ENCODE measurements at places on chromosomes 2 and 18.

GRCh38 chr2:92073036-92073814 is 2798.0 kb upstream of the TEKT4 start:
- peak; percentile 60 for DNase-seq

DNA sequence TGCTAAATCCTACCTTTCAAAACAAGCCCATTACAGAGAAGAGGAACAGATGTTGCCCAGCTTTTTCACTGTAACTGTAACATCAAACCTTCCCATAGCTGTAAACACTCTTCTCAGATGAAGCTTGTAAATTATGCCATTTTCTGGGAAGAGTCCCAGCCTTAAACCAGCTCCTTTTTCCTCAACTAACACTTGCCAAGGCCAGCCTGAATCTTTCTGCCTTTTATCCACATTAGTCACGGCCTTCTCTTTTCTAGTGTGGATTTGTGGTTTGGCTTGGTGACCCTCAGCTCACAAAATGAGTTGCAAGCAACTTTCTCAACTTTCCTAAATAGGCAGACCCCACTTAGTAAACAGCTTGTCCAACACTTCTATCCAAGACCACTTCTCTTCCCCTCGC is 90.2 kb downstream of the CABLES1 start:
- no peak for DNase-seq

- no peak for DNase-seq
These were observed 27.6 kb downstream of the THNSL2 start for GRCh38 chr2:88197732-88198131.

- no peak for DNase-seq
These were observed 823.6 kb downstream of the GALR1 start for GRCh38 chr18:78073275-78073674.

- no peak for DNase-seq
These were observed 299 bp downstream of the FABP1 start for GRCh38 chr2:88127638-88127887.

DNA sequence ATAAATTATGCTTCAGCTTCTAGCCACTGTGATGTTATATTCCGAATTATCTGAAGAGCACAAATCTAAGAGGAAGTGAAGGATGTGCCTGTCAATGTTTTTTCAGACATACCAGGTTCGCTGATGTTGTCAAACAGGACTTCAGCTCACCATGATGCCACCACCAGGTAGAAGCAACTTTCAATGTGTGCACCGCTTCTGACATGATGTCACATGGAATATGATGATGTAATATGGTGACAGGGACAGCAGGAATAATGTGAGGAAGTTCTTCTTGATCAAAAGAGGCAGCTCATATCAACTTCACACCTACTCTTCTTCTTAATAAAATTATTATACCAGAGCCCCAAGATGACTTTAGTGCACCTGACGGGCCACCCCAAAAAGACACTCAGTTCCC is 893.2 kb downstream of the BCL11A start:
- DNase-seq, result no peak

DNA sequence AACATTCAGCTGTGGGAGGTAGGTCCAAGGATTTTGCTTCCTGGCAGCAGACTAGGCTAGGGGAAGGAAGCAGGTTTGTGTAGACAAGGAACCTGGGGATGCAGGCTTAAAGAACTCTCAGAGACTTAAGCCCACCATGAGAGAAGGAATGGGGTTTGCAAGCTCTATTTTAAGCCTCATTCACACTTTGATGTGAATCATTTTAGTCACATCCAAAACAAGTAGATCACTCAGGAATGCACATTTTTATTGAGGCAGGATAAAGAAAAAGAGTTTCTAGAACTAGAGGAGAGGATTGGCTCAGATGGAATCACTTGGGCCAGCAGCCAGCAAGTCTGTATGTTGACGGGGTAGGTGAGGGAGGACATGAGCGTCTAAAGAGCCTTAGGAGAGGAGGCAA is 3.3 kb upstream of the NAPG start:
- no peak for DNase-seq

GRCh38 chr2:235545339-235546150 is 51.7 kb downstream of the AGAP1 start:
- no peak for DNase-seq

- no peak for DNase-seq
These were observed 156.7 kb downstream of the MBD5 start for GRCh38 chr2:148177559-148177958.

DNA sequence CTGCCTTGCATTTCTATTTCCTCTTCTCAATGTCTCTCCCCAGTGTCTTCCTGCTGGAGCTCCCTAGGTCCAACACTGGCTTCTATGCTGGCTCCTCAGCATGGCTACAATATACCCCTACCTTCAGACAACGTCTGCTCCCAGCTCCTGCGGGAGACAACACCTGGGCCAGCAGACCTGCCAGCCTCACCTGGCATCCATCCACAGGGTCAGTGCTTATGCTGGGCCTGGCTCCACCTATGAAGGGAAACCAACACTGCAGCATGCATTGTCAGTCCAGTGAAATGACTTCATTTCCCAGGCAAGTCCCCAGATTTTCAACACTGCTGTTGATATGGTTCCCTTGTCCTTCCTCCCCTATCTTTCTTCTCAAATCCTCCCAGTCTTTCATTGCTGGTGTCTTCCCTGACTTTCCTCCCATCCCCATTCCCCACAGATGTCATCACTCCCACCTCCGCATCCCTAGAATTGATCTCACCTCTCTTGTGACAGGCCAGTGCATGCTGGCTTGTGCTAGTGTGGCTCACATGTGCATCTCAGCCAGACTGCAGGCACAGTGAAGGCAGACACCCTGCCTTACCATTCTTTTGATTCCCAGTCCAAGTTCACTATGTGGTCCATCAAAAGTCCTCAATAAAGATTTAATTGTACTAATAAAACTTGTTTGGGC is 98.0 kb downstream of the MYO5B start:
- no peak for DNase-seq

GRCh38 chr2:145597006-145597405 is 1077.1 kb upstream of the ZEB2 start:
- no peak for DNase-seq

GRCh38 chr18:77087393-77088141 is 45.0 kb downstream of the MBP start:
- peak; percentile 88 for DNase-seq

- DNase-seq, result no peak
These were observed 17.7 kb upstream of the SIX2 start for GRCh38 chr2:45026924-45027450.

GRCh38 chr2:24334245-24334633 is 26.1 kb downstream of the ITSN2 start:
- no peak for DNase-seq

DNA sequence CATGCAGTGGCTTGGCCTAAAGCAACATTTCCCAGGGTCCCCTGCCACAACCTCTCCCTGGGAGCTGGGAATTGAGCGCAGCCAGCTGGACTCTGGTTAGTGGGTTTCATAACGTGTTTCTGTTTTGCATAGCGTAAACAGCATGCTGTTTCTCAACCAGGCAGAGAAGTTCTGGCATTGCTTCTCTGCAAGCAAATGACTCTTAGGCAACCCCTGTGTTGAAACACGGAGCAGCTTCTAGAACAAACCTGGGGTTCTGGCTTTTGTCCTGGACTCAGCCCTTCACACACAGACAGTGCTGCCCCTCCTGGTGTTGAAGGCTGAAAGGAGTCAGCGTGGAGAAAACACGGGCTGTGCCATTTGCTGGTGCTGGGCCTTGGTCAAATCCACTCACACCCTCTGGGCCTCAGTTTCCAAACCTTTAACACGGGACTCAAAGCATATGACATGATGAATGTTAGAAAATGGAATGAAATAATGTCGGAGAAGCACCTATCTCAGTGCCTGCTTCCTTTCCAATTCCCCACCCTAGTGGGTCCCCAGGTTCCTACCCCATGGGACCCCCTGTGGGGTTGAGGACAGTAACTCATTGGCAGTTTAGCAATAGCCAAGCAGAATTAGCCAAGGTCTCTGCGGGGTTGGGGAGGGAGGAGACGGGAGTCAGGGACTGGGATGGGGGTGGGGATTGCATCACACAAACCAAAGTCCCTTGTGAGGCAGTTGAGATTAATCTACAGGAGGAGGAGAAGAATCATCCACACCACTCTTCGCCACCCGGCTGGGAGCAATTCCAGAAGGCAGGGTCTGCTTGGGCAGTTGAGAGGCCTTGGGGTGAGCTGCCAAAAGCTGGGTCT is 30.2 kb upstream of the IL1R2 start:
- DNase-seq, result peak; percentile 94

GRCh38 chr18:28494151-28494550 is 317.2 kb upstream of the CDH2 start:
- DNase-seq, result no peak

DNA sequence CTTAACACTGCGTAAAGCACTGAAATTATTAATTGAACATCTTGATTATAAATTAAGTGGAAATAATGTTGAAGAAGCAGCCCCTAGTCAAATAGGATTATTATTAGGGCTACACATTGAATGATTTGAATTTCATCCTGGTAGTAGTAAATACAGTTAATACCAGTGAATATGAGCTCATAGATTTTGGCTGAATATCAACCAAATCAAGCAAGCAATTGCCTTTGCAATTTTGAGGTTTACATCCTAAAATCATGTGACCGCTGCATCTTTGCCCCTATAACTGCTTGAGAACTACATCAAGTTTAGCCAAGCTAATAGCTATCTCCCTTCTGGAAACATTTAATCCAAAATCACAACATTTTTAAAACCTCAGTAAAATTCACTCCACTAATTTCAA is 801.2 kb upstream of the PIK3C3 start:
- DNase-seq, result no peak

DNA sequence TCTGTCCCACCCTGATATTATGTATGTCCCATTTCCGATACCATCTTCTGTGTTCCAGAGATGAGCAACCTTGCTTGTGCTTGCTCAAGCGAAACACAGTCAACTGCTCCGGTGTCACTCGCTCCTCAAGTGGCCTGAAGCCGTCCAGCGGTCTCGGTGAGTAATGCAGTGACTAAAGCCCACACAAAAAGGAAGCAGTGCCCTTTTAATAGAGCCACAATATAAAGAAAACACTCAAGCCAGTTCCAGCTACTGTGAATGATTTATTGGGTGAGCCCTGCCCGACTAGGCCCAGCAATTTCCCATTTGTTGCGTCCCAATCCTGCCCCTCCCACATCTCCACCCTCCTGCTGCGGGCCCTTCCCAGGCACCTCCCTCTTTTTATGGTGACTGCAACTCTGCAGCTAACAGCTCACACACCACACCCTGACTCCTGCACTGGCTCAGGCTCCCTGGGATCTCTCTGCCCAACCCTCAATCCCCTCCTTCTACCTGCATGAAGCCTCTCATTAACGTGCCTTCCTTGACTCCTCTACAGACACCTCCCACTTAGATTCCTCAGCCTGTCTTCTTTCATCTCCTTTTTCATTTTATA is 44.2 kb upstream of the DSC1 start:
- DNase-seq, result peak; percentile 80

DNA sequence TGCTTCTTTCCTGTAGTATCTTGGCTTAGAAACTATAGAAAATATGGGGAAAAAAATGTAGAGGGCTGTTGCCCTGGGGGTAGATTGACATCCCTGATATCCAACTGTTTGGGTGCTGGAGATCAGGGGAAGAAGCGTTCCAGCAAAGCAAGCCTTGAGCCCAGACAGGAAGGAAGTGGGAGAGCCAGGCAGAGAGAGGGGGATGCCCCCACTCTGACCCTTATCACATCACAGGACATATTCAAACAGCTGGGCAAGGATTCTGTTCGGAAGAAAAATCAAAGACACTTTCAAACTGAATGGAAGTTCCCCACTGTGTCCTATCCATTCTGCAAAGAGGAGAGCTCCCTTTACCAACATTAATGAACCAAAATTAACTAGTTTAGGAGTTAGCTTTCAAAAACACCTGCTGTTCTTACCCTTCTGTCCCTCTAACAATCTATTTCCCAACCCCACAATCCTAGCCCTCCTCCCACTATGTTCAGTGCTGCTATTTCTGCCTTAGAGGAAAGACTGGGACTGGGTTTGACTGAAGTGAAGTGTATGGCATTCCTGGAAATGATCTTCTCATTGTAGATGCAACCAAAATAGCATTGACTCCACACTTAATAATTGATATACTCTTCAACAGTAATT is 16.9 kb upstream of the KCNG3 start:
- DNase-seq, result no peak

GRCh38 chr2:181252262-181253148 is 204.7 kb upstream of the ITGA4 start:
- DNase-seq, result no peak

DNA sequence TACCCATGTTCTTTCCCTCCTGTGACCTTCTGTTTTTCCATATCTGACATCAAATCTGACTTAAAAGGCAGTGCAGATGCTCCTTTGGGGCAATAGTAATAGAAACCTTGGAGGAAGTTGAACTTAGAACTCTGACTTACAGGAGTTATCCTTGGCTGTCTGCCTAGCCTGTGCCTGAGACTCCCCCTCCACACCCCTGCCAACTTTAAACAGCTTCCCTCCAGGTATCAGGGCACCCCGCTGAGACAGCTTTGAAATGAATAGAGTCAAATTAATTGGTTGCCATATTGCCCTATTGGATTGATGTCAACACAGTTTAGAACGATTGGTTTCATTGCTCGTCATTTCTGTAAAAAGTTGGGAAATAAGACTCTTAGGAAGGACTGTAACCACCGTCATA is 322.0 kb downstream of the PRKCE start:
- no peak for DNase-seq

DNA sequence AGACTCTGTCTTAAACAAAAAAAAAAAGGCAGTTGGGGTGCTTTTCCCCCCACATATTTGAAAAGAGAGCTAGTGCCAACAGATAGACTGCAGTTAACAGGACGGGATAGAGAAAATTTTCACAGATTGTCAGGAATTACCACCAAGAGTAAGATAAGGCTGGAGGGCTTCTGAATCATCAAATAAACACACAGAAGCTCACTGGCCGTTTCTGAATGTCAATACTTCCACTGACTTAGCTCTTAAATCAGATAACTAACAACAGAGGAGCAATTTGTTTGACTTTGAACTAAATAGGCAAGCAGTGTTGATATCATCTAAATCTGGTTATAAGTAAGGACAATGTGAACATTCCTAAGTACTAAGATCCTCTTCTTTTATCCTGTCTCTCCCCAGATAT is 34.7 kb downstream of the PIEZO2 start:
- DNase-seq, result no peak

GRCh38 chr2:240432820-240433801 is 2.4 kb upstream of the GPC1 start:
- DNase-seq, result peak; percentile 16

GRCh38 chr2:11521775-11522174 is 12.1 kb upstream of the GREB1 start:
- DNase-seq, result no peak

GRCh38 chr2:57291209-57291608 is 755.4 kb upstream of the VRK2 start:
- no peak for DNase-seq

DNA sequence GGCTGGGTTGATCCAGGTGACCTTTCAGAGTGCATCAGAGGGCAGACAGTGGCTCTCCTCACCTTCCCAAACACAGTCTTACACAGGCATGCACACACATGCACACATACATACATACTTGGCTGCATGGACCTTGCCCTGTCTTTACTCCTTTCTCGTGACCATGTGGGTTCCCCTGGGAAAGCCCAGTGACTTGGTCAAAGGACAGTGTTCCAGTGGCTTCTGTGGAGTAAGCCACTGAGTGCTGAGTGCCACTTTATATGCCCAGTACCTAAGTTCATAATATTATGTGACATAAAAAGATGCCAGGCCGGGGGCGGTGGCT is 249.4 kb downstream of the MYCN start:
- DNase-seq, result no peak

- peak; percentile 81 for DNase-seq
These were observed 250.0 kb downstream of the TCF4 start for GRCh38 chr18:55337908-55338521.

- no peak for DNase-seq
These were observed 227.4 kb upstream of the ZNF804A start for GRCh38 chr2:184370954-184371353.

All from right cardiac atrium (tissue), 5 donors.